ENCODE measurements at places on chromosomes 1 and 21. TPM values are rescaled to one million over a fixed set of nuclear protein-coding genes. Genes with fewer than 3 reads are reported as not detected.
A peak's percentile ranks its signal among the peaks of the same experiment; 100 is the strongest.

GRCh38 chr1:169107603-169108208, 1.2 kb downstream of the ATP1B1 start:
- DNase-seq = no peak

GRCh38 chr1:29653886-29654450, 417.6 kb downstream of the PTPRU start:
- no peak for DNase-seq

WNT3A gene
- not detected for total RNA-seq

S100A16 gene
- total RNA-seq = 96.5 TPM

DNA sequence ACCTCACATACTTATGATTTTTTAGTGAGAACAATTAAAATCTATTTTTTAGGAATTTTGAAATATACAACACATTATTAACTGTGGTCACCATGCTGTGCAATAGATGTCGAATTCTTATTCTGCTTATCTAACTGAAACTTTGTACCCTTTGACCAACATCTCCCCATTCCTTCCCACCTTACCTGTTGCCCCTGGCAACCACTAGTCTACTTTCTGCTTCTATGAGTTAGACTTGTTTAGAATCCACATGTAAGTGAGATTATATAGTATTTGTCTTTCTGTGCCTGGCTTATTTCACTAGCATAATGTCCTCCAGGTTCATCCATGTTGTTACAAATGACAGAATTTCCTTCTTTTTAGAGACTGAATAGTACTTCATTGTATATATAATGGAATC, 168.3 kb downstream of the LBR start:
- no peak for DNase-seq

FAM110D gene
- not detected for total RNA-seq

DNA sequence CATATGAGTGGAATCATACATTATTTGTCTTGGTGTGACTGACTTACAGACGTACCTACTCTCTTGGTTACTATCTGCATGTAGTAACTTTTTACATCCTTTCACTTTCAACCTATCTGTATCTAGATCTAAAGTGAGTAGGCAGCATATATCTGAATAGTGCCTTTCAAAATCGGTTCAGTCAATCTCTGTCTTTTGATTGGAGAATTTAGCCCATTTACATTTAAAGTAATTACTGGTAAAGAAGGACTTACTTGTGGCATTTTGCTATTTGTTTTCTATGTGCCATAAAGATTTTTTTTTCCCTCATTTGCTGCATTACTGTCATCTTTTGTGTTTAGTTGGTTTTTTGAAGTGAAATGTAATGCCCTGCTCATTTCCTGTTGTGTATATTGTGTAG, 14.2 kb downstream of the UTS2 start:
- no peak for DNase-seq

GRCh38 chr1:219467524-219467923, 145.4 kb downstream of the ZC3H11B start:
- no peak for DNase-seq

DNA sequence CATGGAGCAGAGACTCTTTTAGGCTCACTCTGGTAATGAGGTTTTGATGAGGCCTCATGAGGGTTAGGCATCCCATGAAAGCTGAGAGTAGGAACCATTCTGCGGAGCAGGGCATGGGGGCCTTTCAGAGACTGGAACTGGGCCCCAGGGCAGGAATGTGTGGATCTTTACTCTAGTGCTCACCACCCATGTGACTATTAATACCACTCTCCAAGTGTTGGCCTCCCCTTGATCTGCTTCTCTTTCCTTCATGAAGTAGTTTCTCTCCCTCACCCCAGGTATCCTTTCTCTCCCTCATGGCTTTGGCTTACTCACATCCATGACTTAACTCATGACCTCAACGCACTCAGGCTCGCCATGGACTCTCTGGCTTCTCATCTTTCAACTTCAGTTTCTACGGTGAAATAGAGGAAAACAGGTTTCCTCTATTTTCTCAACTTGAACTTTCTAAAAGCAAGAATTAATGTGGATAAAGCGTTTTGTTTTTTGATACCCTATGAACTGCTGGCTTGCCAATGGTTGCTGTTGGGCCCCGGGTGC, 50.5 kb upstream of the GADD45A start:
- no peak for DNase-seq

GRCh38 chr1:2628933-2629626, 3.7 kb downstream of the MMEL1 start:
- DNase-seq = no peak

PADI3 gene
- not detected for total RNA-seq

GRCh38 chr1:100539836-100540536, 2.0 kb downstream of the GPR88 start:
- no peak for DNase-seq

- DNase-seq = no peak
Measured at GRCh38 chr1:154611150-154611862, 3.3 kb upstream of the ADAR start.

- no peak for DNase-seq
Measured at GRCh38 chr1:152165286-152166077, 6.5 kb upstream of the RPTN start.

OR2T35 gene
- total RNA-seq = not detected

DNA sequence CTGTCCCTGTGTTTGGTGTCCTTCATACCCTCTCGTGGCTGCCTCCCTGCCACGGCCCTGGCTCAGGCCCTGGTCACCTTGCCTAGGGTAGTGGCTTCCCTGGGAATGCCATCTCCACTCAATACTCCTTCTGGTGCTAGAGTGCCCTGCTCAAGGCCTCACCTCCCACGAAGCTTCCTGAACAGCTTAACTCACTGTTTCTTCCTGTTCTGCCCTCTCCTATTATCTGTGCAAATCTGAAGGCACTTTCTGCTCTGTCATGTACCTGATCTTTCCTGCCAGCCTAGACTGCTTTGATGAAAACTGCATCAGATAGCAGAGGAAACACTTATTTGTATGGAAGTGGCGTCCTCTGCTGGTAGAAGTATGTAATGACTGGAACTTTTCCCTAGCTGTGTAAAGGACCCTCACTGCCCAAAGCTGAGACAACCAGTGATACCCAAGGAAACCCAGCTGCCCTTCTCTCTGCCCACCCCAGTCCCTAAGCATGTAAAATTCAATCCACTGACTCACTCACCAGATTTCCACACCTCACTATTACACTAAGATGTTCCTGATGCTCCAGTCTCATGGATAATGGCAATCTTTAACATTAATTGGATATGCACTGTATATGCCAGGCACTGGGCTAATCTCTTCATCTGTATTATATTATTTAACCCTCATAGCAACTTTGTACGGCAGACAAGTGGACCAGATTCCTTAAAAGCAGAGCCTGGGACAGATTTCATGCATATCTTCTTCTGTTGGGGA, 36.2 kb upstream of the BTG2 start:
- peak; percentile 85 for DNase-seq

All from NCI-H460 (cell line).